ENCODE measurements at places on chromosomes 12 and 14.

- DNase-seq = peak; percentile 61
These were observed 67.0 kb upstream of the MAX start for GRCh38 chr14:65169351-65169750.

- DNase-seq = no peak
These were observed 15.2 kb downstream of the VIPAS39 start for GRCh38 chr14:77442196-77442595.

DNA sequence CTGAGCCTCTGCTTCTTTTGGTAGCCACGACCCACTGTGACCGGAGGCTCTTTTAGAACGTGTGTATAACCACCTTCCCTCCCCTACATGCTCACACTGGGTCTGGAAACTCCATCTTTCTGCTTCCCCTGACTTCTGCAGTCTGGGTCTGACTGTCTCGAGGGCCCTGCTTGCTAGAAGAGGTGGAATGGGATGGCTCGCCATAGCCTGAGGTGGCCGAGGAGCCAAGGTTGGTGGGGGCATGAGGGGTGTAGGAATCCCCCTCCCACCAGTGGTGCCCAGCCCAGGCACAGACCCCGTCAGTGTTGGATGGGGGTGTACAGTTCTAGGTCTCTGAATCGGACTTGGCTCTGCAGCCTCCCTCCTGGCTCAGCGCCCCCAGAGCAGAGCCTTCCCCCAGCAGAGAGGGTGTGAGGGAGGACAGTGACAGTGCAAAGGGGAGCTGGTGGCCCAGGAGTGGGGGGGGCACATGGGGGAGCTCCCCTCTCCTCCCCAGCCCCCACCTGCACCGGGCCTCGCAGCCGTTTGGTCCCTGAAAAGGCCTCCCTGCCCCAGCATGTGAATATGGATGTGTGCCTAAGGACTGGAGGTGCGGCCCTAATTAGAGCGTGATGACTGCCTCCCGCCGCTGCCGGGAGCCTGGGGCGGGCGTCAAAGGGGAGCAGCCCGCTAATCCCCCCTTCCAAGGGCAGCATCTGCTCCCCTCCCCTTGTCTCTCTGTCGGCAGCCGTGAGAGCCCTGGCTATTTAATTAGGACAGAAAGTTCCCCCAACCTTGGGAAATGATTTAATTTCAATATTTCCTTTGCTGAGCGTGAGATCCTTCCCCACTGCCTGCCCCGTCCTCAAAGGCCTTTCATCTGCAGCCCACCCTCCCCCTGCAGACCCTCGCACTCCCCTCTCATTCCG, 196.2 kb upstream of the C14orf180 start:
- no peak for DNase-seq

DNA sequence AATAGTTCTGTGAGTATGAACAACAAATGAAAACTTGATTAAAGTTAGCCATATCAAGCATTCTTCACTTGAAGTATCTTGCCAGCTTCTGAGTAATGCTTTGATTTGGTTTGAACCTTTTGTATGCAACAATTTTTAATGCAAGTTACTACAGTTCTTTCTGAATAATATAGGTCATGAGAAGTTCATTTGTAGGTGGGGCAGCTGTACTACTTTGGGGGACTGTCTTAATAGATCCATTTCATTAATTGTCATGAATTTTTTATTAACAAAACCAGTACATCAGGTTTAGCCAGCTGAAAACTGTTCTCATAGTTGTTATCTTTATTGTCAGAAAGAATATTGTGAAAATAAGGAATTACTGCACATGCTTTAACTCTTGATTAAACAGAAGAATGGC, 142.7 kb downstream of the FOXA1 start:
- DNase-seq = no peak

DNA sequence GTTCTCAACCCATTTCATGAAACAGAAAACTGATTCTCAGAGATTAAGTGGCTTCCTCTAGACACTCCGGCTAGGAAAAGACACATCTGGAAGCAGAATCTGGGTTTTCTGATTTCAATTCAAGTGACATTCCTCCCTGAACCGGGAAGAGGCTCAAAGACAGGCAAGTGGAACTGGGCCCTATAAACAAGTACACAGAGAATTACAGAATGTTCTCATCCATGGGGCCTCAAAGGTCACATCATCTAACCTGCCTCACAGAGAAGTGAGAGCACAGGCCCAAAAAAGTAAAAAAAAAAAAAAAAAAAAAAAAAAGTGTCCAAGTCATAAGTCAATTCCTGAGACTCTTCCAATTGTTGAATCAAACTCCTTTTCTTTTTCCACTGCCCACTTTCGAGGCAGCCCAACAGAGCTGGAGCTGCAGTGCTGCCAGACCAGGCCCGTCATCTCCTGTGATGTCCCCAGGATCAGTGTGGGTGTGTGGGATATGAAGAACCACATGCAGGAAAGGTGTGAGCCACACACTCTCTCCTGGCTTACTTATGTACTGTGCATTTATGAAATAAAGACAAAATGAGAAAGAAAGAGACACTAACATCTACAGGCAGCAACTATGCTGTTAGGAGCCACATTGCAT, 2.8 kb upstream of the KRT1 start:
- DNase-seq = no peak

DNA sequence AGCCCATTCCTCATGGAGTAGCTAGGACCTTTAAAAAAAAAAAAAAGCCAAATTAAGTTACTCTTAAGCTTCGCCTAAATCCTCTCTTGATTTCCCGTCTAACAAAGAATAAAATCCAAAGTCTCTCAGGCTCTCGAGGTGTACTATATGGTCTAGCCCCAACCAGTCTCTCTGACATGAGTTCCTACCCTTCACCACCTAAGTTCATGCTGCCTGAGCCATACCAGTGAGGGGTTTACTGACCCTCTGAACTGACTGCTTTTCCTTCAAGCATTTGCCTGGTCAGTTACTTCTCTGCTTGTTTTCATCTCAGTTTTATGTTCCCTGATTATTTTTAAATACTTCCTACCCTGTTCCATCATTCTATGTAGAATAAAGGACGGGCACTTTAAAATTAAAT, 58.2 kb upstream of the KCNMB4 start:
- no peak for DNase-seq

DNA sequence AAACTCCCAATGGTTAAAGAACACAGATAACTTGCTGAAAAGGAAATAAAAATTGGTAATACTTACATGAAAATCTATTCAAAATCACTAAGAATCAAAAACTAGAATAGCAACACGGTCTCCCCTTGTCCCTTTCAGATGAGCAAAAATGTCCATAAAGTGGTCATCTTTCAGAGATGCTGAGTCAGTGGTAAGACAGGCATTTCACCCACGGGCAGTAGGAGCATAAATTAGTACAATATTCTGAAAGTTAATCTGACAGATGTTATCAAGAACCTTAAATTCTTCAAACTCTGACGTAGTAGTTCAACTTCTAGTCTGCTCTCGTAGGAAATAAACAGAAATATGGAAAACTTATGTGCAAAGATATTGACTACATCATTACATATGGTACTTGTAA, 33.1 kb upstream of the GNPNAT1 start:
- no peak for DNase-seq
